Umbilical cord (tissue), 2 donors: ENCODE measurements at places on chromosomes 2 and 18. TPM values are rescaled to one million over a fixed set of nuclear protein-coding genes. Genes with fewer than 3 reads are reported as not detected.

PER2 gene
- total RNA-seq = 11.3 TPM

CCDC142 gene
- total RNA-seq = 35.2 TPM

FAM117B gene
- total RNA-seq = 5.8 TPM

AGPS gene
- total RNA-seq = 80.7 TPM

ARHGEF33 gene
- 1.2 TPM for total RNA-seq

WDR12 gene
- total RNA-seq = 4.8 TPM

ANKRD62 gene
- 1.9 TPM for total RNA-seq

DNA sequence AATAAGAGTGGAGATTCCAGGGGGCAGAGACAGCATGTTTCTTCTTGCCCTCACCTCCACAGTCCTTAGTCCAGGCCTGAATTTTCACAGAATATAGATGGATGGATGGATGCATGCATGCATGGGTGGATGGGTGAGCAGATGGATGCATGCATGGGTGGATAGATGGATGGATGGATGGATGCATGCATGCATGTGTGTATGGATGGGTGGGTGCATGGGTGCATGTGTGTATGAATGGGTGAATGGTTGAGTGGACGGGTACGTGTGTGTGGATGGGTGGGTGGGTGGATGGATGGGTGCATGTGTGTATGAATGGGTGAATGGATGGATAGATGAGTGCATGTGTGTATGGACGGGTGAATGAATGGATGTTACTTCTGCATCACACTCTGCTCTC lies 153.3 kb downstream of the CELF4 start:
- no peak for DNase-seq

GRCh38 chr2:127110985-127111384 lies 4.0 kb upstream of the BIN1 start:
- DNase-seq = no peak

GRCh38 chr2:191758518-191759507 lies 80.9 kb downstream of the NABP1 start:
- no peak for DNase-seq

DNA sequence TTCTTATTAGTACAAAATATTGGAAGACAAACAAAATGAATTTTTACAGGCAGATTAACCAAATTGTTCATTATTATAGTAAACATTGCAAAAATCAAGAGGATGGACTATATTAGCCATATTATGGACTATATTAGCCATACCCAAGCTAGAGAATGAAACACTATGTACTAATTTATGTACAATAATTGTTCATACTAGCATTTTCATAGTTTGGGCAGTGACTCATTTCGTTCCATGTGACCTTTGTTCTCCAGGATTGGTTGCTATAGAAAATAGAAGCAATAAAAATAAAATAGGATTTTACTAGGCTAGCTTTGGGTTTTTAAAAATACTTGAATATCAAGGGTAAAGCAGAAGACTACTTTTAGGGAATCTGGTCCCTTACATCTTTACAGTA lies 176.8 kb downstream of the ZEB2 start:
- DNase-seq = no peak

DNA sequence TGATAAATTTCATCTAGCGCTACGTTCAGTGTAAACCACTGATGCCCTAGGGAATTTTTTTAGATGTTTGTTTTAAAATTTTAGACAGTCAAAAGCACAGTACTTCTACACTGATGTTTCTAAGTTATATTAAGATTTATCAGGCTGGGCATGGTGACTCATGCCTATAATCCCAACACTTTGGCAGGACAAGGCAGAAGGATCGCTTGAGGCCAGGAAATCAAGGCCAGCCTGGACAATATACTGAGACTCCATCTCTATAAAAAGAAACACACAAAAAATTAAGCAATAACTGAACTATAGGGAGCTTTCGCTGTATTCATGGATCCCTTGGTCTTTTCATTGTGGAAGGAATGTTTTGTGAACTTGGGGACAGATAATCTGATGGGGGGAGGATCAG lies 50.6 kb upstream of the MAPRE2 start:
- peak; percentile 19 for DNase-seq

- no peak for DNase-seq
Measured at GRCh38 chr2:177816766-177817165, 255.8 kb downstream of the PDE11A start.

DNA sequence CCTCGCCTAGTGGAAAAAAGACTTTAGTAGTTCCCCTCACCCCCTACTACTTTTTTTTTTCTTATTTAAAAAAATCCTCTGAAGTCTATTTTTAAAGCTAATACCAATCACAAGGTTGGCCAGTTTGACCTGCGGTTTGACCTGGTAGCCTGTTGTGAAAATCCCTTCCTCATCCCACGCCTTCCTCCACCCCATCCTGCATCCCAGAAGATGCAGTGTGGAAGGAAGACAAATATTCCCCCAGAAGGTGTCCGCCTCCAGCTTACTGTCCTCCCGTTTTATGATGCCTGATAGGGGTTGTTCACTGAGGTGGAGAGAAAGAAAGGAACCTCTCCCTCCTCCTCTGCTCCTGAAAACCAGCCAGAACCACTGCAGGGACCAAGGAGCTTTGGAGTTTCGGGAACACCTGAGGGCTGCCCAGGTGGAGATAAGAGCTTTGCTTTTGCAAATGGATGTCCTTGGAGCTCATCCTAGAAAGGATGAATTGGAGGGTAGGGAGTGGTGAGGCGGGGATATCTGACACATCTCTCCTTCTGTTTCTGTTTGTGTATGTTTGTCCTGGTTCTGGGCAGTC lies 909 bp downstream of the ATP6V1C2 start:
- no peak for DNase-seq

- no peak for DNase-seq
Measured at GRCh38 chr2:85230679-85231467, 96.9 kb downstream of the TGOLN2 start.

DNA sequence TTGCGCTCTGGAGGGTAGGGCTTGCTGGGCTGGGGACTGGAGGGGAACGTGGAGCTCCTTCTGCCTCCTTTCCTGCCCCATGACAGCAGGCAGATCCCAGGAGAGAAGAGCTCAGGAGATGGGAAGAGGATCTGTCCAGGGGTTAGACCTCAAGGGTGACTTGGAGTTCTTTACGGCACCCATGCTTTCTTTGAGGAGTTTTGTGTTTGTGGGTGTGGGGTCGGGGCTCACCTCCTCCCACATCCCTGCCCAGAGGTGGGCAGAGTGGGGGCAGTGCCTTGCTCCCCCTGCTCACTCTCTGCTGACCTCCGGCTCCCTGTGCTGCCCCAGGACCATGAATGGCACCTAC lies 4.3 kb downstream of the GPR35 start:
- no peak for DNase-seq

- DNase-seq = no peak
Measured at GRCh38 chr2:223109341-223109740, 57.4 kb downstream of the KCNE4 start.

GRCh38 chr2:239455436-239456203 lies 54.8 kb upstream of the HDAC4 start:
- no peak for DNase-seq

GRCh38 chr2:184904991-184905390 lies 306.7 kb downstream of the ZNF804A start:
- DNase-seq = no peak

DNA sequence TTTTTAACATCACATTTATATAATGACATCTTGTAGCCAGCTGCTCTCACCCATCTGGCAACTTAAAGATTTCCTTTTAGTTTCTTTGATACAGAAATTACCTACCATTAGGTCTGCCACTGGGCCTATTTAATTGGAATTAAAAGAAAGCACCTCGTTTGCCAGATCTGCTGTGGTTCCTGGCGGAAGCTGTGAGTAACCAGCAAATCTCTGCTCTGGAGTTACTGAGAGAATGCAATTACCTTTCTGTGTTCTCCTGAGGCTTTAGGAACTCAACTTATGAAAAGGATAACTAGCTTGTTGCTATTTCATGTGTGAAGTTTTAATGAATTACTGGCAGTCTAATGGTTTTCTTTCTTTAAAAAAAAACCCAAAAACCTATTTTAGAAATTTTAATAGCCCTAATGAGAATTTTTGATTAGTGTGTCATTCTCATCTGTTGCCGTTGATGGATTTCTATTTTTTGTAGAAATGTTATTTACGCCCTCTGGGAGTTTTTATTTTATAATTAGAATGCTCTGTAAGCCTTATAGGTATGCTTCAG lies 69.7 kb upstream of the LYPD6B start:
- DNase-seq = no peak

GRCh38 chr2:124343827-124344498 lies 318.9 kb downstream of the CNTNAP5 start:
- no peak for DNase-seq

DNA sequence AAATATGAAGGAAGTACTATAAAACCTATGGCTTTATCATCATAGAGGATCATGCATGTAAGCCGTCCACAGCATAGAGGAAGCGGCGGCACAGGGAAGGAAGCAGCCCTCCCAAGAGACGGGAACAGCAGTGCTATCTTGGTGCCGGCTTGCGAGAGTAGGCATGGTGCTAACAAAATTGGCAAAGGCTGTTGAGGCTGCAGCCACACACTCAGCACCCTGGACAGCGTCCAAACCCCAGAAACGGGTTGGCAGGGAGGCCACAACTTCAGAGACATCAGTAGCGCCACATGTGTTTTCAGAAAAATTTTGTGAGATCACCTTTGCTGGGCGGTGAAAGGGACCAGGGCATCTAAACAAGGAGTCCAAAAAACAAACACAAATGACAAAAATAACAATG lies 37.7 kb downstream of the NETO1 start:
- peak; percentile 3 for DNase-seq

- no peak for DNase-seq
Measured at GRCh38 chr2:106096299-106097037, 97.6 kb downstream of the UXS1 start.

GRCh38 chr2:46821600-46821999 lies 94.0 kb downstream of the MCFD2 start:
- DNase-seq = no peak

DNA sequence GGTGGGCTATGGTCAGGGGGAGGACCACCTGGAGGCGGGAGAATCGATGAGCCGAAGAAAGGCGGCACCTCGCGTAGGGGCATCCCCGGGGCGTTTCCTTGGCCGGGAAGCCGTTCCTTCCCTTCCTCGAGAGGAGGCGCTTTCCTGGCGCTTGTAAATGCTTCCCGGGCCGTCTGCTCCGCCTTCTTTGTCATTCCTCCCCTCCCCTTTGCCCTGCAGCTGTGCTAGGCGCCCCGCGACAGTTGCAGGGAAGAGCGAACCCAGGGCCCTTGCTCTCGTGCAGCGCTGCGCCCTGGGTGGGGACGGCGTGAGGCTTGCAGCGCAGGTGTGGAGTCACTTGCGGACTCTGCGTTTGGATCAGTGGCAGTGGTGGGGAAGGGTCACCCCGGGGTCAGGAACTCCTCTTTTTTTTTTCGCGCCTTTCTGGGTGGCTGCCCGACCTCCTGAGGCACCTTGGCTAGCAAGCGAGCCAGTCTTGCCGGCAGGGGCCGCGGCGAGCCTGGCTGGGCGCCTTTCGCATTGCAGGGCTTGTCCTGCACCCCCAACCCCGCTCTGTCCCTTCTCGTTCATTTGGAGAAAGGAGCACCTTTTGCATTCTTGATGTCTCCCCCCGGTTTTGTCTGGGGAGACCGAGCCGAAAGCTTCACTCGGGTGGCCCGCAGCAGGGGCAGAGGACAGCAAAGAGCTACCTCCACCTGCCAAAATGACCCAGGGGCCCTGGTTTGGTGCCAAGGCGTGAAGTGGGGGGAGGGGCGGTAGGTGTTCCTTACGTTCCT lies 858 bp downstream of the KCNS3 start:
- DNase-seq = peak; percentile 30

DNA sequence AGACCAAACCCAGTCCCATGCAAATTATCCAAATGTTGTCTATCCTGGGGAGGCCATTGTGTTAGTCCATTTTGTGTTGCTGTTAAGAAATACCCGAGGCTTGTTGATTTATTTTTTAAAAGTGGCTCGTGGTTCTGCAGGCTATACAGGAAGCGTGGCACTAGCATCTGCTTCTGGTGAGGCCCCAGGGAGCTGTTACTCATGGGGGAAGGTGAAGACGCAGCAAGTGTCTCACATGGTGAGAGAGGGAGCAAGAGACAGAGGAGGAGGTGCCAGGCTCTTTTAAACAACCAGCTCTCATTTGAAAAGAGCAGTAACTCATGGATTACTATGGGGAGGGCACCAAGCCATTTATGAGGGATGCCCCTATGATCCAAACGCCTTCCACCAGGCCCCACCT lies 80.3 kb upstream of the ARL4C start:
- DNase-seq = no peak

DNA sequence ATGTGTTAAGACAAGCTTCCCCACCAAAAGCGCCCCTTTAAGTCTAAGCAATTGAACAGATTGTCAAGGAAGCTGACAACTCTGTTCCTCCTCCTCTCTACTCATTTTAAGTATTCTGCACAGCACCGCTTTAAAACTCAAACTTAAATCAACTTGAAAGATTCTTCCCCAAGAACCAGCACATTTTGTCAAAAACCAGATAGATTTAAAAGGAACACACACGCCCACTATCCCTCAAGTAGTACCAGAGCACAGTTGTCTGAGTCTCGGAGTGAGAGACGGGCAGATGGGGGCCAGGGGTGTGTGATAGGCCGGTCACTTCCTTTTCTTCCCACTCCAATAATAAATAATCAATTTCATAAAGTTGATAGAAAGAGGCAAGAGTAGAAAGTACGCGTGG lies 67.7 kb upstream of the POU3F3 start:
- no peak for DNase-seq

GRCh38 chr2:37610638-37611289 lies 60.7 kb downstream of the CDC42EP3 start:
- peak; percentile 84 for DNase-seq

DNA sequence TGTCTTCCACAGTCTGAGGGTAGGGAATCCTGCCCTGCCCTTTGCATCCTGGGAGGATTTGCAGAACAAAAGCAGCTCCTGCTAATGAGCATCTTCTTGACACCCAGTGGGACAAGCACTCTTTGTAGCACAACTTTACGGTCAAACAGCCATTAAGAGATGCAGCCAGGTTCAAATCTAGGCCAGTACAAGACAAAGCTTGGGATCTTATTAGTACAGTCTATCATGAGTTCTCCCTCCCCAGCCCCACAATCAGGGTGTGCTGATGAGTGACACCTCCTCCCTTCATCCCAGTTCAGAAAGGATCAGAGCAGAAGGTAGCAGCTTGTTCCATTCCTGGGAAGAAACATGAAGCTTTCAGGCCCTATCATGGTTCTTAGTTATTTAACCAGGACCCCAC lies 41.9 kb downstream of the MARCO start:
- no peak for DNase-seq

DNA sequence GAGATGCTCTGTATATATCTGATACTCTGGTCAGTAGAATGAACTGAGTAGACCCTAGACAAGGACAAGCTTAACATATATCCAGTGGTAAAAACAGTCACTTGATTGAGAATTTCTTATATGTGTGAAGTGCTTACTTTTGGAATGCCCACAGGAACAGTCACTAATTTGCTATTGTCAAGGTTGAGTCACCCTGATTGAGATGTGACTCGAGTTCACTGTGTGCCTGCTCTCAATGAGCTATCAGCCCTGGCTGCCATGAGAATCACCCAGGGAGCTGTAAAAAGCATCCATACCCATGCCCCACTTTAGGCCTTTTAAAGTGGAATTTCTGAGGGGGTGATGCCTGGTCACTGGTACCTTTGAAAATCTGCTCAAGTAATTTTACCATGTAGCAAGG lies 283.7 kb downstream of the SUCLG1 start:
- DNase-seq = no peak
